BJ (cell line): ENCODE measurements at places on chromosomes 7 and 10.
A peak's percentile ranks its signal among the peaks of the same experiment; 100 is the strongest.

- DNase-seq: no peak
Measured at GRCh38 chr10:102285133-102285532, 39.8 kb downstream of the GBF1 start.

- DNase-seq: no peak
Measured at GRCh38 chr7:130385600-130386066, 5.3 kb downstream of the CPA1 start.

DNA sequence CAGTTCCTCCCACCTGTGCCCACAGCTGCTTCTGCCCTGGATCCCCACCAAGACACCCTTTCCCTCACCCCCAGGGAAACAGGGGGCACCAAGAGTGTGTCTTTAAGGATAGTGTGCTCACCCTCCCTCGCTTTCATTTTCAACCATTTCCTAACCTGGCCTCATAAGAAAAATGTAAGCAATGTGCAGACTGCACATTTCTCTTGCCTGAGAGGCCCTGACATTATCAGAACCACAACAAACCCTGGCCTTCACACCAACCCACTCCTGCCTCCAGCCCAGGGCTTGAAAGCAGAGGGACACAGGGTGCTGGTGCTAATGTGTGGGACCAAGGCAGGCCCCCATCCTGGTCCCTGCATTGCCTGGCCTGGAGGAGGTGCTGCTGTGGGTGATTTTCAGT, 11.0 kb upstream of the IMPDH1 start:
- no peak for DNase-seq

GRCh38 chr10:91049296-91049987, 128.6 kb upstream of the ANKRD1 start:
- no peak for DNase-seq

- DNase-seq: peak; percentile 100
Measured at GRCh38 chr10:78805176-78805575, 263.6 kb upstream of the ZMIZ1 start.

DNA sequence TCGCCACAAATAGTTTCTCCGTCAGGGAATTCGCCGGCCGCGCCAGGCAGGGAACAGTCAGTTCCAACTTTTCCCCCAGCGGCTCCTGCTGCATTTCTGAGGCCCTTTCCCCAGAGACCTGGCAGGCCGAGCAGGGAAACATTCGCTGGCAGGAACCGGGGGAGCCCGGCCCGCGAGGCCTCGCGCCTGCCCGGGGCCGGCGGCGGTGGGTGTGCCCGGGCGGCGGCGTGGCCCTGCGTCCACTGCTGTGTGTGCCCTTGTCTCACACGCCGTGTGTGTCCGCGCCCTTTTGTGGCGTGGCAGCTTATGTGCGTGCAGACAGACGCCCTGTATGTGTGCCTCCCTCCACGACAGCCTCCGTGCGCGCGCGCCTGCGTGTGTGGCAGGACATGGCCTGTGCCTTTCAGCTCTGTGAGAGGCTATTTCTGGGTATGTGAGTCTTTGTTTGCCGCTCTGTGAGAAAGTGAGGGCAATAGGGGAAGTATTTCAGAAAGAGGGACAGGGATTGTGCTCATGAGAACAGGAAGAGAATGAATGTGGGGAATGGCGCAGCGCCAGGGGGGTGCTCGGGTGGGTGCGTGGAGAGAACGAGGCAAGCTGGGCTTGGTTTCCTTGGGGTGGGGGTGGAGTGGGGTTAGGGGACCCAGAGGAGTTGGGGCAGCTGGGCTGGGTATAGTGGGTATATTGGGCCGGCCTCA, 689 bp upstream of the SMARCD3 start:
- no peak for DNase-seq

GRCh38 chr7:1494447-1494846, 9.7 kb downstream of the INTS1 start:
- no peak for DNase-seq

GRCh38 chr7:50220273-50220672, 84.2 kb upstream of the IKZF1 start:
- DNase-seq: no peak

GRCh38 chr7:55242613-55243012, 122.5 kb upstream of the LANCL2 start:
- DNase-seq: no peak

- DNase-seq: no peak
Measured at GRCh38 chr10:119522747-119523426, 19.6 kb downstream of the RGS10 start.
